ENCODE measurements at places on chromosomes 5 and 9. TPM values are rescaled to one million over a fixed set of nuclear protein-coding genes. Genes with fewer than 3 reads are reported as not detected.

- DNase-seq = no peak
These were observed 391.3 kb downstream of the SLCO4C1 start for GRCh38 chr5:101904736-101905135.

- DNase-seq = no peak
These were observed 133.9 kb downstream of the PAM start for GRCh38 chr5:102889033-102889432.

DNA sequence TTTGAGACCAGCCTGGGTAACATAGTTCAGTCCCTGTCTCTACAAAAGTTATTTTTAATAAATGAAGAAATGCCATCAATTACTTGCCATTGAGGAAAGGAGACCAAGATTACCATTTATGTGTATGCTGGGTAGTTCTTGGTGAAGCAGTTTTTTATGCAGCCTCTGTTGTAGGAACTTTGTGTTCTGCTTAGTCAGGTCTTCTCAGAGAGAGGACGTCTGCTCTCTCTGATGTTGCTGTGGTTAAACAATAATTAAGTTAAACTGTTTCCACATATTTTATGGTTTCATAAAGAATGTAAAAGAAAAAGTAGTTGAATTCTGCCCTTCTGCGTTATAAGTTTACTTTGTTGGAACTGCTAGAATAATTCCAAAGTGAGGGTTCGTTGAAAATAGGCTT, 210.5 kb downstream of the KDM4C start:
- DNase-seq = no peak

DNA sequence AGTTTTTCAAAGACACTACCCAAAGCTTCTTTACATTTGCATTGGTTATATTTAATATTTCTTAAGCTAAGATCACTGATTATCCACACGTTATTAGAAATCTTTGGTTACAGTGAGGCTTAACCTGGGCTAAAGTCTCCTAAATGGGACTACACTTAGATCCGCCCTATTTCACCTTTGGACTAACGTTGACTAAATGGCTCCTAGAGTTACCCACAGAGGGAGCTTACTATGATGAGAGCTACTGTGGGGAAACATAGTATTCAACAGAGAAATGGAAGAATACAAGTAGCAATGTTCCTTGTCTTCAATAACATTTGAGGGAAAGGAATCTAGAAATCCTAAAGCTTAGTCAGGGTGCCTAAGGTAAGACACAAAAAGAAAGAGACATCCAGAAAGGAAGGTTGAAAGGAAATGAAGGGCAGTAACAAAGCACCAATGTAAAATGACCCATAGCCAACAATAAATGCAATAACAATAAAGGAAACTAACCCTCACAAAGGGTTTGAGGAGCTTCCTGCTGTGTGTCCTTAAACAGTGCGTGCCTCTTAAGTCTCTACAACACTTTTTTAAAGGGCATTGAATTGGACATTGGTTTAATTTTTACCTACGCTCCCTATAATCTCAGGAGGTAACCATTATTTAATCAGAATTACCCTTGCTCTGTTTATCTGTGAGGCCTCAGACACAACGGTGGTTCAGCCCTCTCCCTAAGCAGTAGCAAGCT, 217.1 kb downstream of the PJA2 start:
- DNase-seq = no peak

INIP gene
- total RNA-seq = 24.3 TPM
